Left renal cortex interstitium (tissue), 4 donors: ENCODE measurements at places on chromosomes 4 and X.

DNA sequence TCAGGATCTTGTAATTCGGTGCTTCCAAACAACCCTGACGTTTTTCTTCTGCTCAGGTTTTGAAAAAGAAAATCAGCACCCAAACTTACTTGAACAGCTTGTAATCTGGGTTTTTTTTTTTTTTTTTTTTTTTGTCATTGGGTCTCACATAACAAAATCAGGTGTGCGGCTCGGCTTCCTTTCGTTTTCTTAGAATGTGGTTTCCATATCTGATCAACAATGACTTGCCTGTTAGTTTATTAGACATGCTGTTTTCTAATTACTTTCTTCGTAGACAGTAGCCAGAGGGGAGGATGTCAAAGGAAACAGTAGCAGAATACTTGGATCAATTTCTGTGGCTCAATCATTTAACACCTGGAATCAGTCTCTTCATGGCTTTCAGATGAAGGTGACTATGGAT is 890 bp upstream of the FREM3 start:
- DNase-seq, result no peak

DNA sequence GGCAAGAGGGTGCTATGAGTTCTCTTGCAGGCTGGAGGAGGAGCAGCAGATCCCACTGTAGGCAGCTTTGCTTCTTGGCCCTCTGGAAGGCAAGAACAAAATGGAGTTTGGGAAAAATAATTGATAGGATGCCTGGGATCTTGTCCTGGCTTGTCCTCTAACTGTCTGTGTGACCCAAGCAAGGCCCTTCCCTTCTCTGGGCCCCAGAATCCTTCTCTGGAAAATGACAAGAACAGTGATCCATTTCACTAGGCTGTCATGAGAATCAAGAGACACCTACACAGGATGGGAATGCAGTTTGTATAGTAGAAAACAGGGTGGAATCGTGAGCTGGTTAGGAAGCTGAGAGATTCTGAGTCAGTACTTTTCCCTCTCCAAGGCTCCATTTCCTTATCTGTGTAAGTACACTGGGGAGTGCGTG is 133.3 kb downstream of the PJA1 start:
- DNase-seq, result no peak

GRCh38 chr4:139521754-139522401 is 34.1 kb downstream of the SETD7 start:
- no peak for DNase-seq

GRCh38 chrX:2550328-2551020 is 49.7 kb upstream of the DHRSX start:
- no peak for DNase-seq

DNA sequence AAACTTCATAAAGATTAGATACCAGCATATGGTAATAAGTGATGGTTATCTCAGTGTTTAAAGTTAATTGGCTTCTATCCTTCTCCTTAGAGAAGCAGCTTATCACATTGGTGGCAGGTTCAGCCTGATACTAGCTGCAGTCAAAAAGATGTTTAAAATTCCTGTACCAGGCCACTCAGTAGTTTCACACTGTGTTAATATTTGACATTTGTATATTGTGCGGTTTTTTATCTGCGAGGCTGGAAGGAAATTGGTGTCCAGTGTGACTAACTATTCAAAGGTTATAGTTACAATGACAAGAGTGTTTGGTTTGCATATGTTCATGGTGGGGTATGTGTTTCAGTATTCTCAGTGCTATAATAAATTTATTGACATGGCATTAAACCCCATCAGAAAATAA is 27.5 kb upstream of the TBC1D8B start:
- no peak for DNase-seq

DNA sequence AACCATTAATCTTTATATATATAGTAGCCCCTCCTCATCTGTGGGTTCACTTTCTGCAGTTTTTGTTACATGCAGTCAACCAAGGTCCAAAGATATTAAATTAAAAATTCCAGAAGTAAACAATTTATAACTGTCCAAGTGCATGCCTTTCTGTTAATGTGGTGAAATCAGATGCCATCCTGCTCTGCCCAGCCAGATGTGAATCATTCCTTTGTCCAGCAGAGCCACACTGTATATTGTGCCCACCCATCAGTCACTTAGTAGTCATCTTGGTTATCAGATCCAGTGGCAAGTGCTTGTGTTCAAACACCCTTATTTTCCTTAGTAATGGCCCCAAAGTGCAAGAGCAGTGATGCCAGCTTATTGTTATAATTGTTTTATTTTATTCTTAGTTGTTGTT is 17.2 kb upstream of the PRDM5 start:
- DNase-seq, result no peak

GRCh38 chrX:84186603-84187532 is 1.1 kb downstream of the RPS6KA6 start:
- DNase-seq, result peak; percentile 21

GRCh38 chrX:13837290-13837745 is 20.4 kb upstream of the GPM6B start:
- no peak for DNase-seq

DNA sequence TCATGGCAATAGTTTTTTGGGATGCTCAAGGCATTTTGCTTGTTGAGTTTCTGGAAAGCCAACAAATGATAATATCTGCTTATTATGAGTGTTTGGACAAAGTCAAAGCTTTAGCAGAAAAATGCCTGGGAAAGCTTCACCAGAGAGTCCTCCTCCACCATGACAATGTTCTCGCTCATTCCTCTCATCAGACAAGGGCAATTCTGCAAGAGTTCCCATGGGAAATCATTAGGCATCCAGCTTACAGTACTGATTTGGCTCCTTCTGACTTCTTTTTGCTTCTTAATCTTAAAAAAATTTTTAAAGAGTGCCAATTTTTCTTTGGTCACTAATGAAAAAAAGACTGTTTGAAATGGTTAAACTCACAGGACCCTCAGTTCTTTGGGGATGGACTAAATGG is 136.3 kb downstream of the UBE2K start:
- DNase-seq, result no peak

DNA sequence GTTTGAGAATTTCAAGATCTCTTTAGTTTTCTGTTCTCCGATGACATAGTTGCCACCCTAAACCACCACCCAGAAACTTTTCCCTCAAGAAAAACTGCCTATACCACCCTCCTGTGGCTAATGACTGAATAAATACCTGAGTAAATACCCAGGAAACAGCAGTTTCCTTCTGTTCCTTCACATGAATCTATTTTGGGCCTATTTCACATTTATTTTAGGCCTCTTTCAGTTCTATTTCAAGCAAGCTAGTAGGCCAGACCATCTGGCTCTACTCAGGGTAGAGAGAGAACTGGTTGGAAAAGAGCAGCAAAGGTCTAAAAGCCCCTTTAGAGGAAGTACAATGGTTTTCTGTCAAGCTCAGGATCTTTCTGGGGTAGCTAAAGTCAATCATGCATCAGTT is 23.4 kb downstream of the ARHGEF9 start:
- DNase-seq, result no peak
